ENCODE measurements at places on chromosomes 7 and 10.

GRCh38 chr7:45021604-45022296, 21.7 kb downstream of the CCM2 start:
- DNase-seq, result no peak

GRCh38 chr7:41122256-41122987, 580.5 kb downstream of the INHBA start:
- DNase-seq, result no peak

DNA sequence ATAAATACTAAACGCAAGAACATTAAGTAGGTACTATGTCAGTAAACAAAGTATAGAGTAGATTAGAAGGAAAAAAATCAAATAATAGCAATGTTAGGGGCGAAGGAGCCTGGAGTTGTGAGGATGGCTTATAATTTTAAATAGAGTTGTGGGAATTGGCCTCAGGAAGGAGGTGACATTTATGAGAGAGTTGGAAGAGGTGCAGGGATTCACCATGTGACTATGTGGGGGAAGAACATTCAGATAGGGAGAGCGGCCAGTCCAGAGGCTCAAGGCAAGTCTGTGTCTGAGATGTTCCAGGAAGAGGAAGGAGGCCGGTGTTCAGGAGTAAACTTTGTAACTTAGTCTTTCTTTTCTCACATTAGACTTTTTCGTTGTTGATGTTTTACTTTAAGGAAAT, 778.6 kb upstream of the C7orf33 start:
- DNase-seq, result no peak

GRCh38 chr10:32112055-32112454, 55.8 kb upstream of the KIF5B start:
- DNase-seq, result no peak

DNA sequence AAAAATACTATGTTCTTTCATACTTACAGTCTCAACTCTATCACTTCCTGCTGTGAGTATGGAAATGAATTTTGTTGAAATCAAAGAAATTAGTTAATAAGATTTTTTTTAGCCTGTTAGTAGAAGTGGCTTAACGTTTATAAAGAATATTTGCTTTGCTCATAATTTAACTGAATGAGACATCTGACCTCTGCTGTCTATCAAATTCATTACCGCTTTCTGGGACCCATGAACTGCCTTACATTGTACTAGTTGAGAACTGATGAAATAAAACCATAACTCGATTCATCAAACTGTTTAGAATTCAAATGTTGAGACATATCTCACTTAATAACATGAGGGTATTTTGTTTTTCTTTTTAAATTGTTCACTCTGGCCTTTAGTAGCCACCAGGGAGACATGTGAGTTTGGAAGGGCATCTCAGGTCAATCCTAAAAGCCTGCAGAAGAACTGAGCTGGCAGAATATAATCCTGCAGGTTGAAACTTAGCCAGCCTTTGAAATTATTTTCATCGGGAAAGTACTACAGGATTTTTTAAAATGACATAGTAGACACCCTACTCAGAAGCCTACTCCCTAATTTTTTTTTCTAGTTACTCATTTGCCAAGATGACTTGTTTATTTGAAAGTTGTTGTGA, 78.7 kb downstream of the KIAA1217 start:
- DNase-seq, result no peak

DNA sequence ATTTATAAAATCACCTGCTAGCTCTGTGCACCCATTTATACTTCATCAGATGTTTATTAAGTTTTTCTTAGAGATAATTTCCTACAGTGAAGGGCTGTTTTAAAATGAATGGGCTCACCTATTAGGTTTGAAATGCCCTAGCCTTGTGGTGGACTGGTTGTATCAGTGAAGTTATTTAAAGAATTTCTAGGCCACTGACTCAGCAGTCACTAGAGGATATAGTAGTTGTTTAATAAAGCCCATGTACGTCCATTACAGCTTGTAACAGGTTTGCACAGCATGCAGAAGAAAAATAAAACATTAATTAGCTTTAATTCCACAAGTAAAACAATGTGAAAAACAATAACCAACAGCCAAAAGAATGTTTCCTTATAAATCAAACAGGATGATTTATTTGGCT, 128.0 kb downstream of the RSU1 start:
- DNase-seq, result no peak

GRCh38 chr7:135943134-135943879, 33.9 kb downstream of the MTPN start:
- no peak for DNase-seq

DNA sequence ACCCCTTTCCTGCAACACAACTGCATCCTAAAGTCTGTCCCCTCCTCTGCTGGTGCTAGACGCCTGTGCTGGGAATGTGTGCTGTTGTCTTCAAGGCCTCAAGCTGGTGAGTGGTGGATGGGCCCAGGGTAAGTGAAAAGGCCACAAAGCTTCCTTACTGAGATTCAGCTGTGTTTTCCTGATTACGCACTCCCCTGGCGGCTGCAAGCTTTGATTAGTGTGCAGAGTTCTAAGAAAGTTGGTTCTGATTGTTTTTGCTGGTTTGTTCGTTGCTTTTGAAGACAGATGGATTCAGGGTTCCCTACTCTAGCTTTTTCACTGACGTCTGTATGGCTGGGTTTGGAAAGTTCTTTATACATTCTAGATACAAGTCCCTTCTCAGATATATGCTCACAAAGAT, 11.9 kb upstream of the FOXL3 start:
- no peak for DNase-seq

- DNase-seq, result no peak
Measured at GRCh38 chr7:105423987-105424386, 35.3 kb upstream of the SRPK2 start.
